ENCODE measurements at places on chromosomes 3 and 15. TPM values are rescaled to one million over a fixed set of nuclear protein-coding genes. Genes with fewer than 3 reads are reported as not detected.

DNA sequence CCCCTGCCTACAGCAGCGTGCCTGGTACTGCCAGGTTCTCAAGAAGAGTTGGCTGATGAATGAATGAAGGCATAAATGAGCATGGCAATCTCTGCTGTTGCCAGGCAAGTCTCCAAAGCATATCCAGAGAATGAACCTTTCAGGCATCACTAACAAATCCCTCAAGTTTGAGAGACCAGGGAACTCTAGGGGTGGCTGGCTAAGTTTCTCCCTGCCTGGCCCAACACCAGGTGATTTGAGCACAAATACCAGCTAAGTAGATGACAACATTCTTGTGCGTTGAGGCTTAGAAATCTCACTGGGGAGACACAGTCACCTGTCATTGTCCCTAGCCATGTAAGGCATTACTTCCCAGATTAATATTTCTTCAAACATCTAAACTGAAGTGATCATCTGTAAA is 81.4 kb upstream of the PTX3 start:
- no peak for DNase-seq

GRCh38 chr3:11226042-11226370 is 46.2 kb upstream of the ATG7 start:
- DNase-seq = no peak

GRCh38 chr3:65070968-65071367 is 383.2 kb upstream of the ADAMTS9 start:
- DNase-seq = no peak

DNA sequence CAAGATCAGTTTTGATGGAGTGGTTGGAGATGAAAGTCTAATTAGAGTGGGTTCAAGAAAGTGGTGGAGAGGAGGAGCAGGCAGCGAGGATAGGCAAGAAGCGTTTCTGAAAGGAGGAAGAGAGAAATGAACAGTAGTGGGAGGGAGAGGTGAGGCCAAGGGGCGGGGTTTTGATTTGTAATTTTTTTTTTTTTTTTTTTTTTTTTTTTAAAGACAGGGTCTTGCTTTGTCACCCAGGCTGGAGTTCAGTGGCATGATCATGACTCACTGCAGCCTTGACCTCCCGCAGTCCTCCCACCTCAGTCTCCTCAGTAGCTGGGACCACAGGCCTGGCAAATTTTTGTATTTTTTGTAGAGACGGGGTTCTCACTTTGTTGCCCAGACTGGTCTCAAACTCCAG is 36.6 kb downstream of the MRAS start:
- DNase-seq = no peak

DNA sequence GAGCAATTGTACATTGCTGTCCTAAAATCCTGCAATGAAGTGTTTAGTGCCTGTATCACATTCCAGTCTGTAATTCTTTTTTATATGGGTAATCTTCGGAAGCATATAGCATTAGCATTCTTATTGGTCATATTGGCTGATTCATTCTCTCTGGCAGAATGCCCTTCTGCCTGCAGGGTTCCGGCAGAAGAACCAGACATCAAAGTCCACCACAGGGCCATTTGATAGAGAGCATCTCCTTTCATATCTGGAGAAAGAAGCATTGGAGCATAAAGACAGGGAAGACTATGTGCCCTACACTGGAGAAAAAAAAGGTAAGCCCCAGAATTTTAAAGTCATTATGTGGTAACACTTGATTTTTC is 39.6 kb downstream of the TMOD3 start:
- peak; percentile 16 for DNase-seq

DNA sequence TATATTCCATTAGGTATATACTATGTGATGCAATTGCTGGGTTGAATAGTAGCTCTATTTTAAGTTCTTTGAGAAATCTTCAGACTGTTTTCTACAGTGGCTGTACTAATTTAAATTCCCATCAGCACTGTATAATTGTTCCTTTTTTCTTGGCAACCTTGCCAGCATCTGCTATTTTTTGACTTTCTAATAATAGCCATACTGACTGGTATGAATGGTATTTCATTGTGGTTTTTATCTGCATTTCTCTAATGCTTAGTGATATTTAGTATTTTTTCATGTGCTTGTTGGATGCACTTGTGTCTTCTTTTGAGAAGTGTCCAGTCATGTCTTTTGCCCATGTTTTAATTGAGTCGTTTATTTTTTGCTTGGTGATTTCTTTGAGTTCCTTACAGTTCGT is 145.1 kb upstream of the PLSCR5 start:
- no peak for DNase-seq

- no peak for DNase-seq
Observed at GRCh38 chr3:168187233-168187632, 91.5 kb upstream of the GOLIM4 start.

- no peak for DNase-seq
Observed at GRCh38 chr15:70035051-70035718, 62.5 kb downstream of the TLE3 start.

DNA sequence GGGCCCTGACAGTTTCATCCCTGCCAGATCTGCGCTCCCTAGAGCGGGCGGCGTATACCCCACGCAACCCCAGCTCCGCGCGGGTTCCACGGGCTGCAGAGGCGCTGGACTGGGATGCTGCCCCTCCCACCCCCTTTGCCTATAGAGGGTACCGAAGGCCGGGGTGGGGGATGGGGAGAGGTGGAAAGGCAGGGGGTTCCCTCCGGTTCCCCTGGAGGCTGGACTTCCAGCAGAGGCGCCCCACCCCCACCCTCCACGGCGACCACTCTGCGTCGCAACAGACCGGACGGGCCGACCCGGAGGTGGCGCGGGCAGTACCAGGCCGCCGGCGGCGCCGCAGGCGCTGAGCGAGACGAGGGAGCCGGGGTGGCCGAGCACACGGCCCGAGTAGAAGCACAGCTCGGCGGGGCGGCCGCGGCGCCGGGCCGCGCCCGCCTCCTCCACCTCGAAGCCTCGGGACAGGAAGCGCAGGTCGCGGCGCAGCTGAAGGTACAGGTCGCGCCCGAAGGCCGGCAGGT is 995 bp downstream of the ADAMTS17 start:
- DNase-seq = no peak

DNA sequence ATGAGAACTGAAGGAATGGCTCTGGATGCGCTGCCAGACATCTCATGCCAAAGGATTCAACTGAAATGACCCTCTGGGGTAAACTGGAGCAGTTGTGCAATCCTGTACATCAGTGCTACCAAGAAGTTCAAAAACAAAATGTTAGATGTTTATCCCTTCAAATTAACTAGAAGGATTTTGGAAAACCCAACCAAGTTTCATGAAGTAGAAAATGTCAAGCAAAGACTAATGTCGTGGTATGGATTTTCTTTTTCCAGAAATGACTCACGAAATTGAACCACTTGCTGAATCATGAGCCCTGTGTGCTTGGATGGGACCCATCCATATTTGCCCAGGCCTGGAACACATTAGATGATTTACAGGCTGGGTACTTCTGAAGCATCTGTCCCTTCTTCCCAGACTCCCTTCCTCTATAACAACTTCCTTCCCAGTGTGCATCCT is 101.6 kb downstream of the LRTM1 start:
- no peak for DNase-seq

GRCh38 chr3:177813322-177813721 is 616.0 kb upstream of the TBL1XR1 start:
- no peak for DNase-seq

PRRT3 gene
- 5.5 TPM for total RNA-seq

SIDT1 gene
- 37.4 TPM for total RNA-seq

SLC22A13 gene
- total RNA-seq = 1.4 TPM

SPTSSB gene
- 8.3 TPM for total RNA-seq

REC114 gene
- total RNA-seq = not detected

MCF2L2 gene
- 37.1 TPM for total RNA-seq

BNC1 gene
- 0.18 TPM for total RNA-seq

STAB1 gene
- 19.8 TPM for total RNA-seq

GASK1A gene
- 11.4 TPM for total RNA-seq

SCN11A gene
- total RNA-seq = 0.64 TPM

Data from cerebellum (tissue), 4 donors.